ENCODE measurements at places on chromosomes 3 and 15. TPM values are rescaled to one million over a fixed set of nuclear protein-coding genes. Genes with fewer than 3 reads are reported as not detected.

DNA sequence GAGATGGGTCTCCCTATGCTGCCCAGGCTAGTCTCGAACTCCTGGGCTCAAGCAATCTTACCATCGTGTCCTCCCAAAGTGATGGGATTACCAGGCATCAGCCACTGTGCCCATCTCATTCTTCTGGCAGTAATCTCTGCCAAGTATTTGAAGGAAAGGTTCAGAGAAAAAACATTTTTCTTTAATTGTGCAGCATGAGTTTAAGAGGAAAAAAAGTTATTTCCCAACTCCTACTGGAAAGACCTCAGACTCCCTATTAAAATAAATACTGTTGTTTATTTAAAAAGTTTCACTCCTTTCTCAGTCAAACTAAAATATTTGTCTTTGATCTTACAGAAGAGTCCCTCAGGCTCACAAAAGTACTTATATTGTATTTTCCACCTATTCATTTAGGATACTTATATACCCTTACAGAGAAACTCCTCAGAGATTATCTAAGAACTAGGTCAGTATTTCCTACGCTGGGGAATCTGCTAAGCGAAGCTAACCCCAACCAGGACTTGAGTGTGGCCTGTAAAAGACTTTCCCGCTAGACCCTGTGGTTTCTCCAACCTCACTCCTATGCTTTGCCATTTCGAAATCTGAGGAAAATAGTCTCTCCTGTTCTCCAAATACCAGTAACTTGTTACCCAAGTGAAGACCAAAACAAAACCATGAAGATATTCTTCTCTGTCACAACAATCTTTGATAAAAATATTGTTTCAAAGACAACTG is 28.7 kb downstream of the WWTR1 start:
- DNase-seq = no peak

- DNase-seq = no peak
Measured at GRCh38 chr15:34986771-34987480, 1.2 kb downstream of the ZNF770 start.

DNA sequence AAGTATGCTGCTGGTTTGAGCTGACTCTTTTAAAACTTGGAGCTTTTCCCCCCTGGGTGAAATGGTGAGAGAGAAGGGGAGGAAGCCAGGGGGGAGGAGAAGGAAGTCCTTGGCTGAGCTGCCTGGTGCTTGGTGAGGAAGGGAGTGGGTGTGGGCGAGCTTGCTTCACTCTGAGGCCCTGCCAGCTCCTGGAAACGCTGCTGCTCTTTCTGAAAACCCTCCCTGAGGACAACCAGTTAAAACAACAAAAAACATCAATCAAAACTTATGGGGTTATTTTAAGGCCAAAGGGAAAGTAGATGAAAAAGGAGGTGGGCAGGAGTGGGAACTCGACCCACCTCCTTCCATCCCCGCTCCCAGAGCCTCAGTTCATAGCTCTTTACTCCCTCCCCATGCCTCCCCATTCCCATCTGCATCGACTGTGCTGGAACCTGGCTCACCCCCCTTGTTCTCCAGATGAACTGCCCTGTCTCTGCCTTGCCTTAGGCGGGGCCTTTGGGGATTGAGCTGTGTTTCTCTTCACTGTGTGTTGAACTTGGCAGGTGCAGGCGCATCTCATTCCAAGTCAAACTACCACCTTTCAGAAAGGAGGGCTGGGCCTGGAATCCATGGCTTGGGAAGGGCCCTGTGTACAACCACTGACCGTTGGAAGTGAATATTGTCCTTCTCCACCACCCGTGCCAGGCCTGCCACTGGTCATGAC is 166.1 kb downstream of the ZNF621 start:
- DNase-seq = peak; percentile 93

DNA sequence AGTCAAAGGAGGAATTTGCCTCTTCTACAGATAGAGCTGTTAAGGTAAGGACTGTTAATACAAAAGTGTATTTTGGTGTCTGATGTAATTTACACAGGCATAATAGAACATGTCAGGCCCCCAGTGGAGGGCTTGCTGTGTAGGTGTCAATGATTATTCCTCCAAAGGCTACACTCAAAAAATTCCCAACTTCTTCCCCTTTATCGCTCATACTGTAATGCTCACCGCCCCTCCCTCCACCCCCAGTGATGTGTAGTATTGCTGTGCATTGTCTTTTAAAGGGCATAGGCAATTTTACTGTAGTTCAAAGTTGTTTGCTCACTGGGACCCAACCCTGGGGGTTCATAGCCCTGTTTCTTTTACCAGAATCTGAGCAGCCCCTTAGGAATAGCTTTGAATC is 32.2 kb downstream of the NSUN3 start:
- DNase-seq = no peak

GRCh38 chr3:131623431-131623830 is 120.7 kb upstream of the MRPL3 start:
- no peak for DNase-seq

- DNase-seq = no peak
Measured at GRCh38 chr3:188854772-188855149, 317.0 kb upstream of the TPRG1 start.

GRCh38 chr3:128353991-128354687 is 112.6 kb downstream of the DNAJB8 start:
- no peak for DNase-seq

SLTM gene
- 31.0 TPM for total RNA-seq

GABRR3 gene
- not detected for total RNA-seq

PSTPIP1 gene
- total RNA-seq = 1.2 TPM

TM4SF1 gene
- total RNA-seq = 34.5 TPM

All from right lobe of liver (tissue), 6 donors.